ENCODE measurements at places on chromosomes 16 and 17.
A peak's percentile ranks its signal among the peaks of the same experiment; 100 is the strongest.

DNA sequence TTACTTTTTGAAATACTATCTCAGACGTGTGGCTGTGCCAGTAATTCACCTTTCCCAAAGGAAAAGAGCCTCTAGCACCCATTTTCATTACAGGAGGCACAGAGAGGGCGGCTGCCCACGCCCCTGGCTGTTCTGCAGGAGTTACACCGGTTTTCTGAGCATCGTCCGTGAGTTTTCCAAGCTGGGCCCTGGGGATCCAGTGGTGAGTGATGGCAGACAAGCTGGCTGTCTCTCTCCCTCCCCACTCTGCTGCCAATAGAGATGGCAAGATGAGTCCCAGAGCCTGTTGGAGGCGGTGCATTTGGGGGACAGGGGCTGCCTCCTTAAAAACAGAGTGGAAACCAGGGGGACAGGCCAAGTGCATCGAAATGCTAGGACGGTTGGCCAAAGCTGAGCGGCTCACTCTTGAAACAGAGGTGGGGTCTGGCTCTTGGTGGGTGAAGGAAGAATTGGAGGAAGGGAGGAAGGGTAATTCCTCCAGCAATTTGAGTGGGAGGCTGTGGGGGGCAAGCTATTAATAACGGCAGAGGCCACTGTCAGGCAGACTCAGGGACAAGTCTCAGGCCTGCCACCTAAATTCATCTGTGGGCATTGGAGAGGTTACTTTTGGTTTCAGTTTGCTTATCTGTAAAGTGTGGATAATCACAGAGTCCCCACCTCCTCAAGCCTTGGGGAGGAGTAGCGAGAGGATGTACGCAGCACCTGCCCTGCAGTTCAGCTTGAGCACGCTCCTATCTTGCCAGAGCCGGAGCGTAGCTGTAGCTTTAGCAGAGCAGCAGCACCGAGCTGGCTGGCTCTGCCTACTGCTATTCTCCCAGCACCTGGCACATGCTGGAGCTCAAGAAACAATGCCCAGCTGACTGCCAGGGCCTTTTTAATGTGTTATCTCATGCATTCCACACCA, 7.5 kb upstream of the NOS2 start:
- peak; percentile 31 for DNase-seq

- DNase-seq, result no peak
Observed at GRCh38 chr16:57563761-57564160, 21.3 kb downstream of the ADGRG5 start.

GRCh38 chr17:43445009-43445589, 38.7 kb upstream of the DHX8 start:
- no peak for DNase-seq

DNA sequence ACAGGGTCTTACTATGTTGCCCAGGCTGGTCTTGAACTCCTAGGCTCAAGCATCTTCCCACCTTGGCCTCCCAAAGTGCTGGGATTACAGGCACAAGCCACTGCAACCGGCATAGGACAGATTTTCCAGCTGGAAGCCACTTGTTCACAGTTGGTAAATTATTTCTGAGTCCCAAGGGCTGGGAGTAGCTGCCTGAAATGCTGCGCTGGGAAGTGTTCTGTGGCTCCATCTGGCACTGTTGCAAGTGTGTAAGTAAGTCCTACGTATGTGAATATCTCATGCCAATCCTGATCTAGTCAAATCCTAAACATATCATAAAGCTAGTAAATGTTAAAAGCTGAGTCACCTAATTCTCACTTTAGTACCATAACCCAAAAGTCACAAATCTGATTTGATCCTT, 48.1 kb downstream of the YWHAE start:
- DNase-seq, result no peak

- DNase-seq, result no peak
Observed at GRCh38 chr16:68768175-68768574, 31.1 kb downstream of the CDH1 start.

DNA sequence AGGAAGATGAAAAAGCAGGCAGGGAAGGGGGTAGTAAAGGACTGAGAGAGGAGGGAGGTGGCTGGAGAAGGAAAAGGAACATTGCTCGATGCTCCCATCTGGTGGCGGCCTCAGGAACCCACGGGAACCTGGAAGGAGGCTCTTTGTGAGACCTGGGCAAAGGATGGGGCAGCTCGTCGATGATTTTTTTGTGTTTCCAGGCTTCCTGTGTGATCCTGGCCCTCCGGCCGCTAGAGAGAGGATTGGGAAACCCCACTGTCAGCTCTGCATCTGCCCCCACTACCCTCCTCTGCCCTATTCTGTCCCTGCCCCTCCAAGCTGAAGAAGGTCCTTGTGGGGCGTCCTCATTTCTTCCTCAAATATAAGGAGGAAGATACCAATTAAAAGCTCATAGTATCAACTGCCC, 6.6 kb downstream of the WFIKKN2 start:
- DNase-seq, result peak; percentile 36

DNA sequence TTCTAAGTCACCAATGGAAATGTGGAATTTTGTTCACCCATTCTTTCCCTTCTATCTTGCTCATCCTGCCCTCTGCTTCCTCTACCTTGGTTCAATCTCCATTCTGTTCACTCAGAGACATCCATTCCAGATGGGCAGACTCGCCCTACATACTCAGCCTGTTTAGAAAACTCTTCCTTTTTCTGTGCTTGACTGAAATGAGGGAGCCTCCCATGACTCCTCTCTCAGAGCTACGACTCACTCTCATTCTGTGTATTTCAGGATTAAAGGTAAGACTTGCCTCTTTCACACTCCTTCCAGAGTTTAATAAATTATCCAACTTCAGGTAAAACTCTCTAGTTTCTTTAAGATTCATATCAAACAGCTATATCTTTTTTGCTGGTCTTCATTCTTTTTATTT, 182.8 kb downstream of the HS3ST3A1 start:
- no peak for DNase-seq

GRCh38 chr16:86964796-86965241, 352.4 kb downstream of the C16orf95 start:
- no peak for DNase-seq

GRCh38 chr17:81302861-81303333, 7.8 kb upstream of the SLC38A10 start:
- no peak for DNase-seq

DNA sequence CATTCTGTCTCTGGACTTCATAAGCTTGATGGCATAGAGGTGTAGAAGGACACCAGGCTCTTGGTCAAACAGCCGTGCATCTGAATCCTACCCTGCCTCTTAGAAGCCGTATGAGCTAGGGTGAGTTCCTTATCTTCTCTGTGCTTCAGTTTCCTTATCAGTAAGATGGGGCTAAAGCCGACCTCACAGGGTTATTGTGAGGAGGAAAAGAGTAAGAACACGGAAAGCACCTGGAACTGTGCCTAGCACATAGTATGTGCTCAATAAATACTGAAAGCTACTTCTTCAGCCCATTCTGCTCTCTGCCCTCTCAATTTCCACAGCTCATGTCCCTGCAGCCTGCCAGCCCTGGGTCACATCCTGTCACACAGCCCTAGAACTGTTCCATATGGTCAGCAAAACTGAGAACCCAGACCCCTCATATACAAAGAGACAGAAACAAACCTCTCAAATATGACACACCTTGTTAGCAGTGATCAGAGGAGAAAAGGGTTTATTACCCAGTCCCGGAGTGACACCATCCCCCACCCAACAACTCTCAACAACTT, 17.0 kb upstream of the UBTF start:
- DNase-seq, result no peak

GRCh38 chr16:8972843-8973586, 9.3 kb upstream of the USP7 start:
- DNase-seq, result no peak

- DNase-seq, result no peak
Observed at GRCh38 chr17:38656959-38657823, 17.6 kb downstream of the EPOP start.

- DNase-seq, result no peak
Observed at GRCh38 chr16:29011112-29011511, 26.3 kb downstream of the LAT start.

DNA sequence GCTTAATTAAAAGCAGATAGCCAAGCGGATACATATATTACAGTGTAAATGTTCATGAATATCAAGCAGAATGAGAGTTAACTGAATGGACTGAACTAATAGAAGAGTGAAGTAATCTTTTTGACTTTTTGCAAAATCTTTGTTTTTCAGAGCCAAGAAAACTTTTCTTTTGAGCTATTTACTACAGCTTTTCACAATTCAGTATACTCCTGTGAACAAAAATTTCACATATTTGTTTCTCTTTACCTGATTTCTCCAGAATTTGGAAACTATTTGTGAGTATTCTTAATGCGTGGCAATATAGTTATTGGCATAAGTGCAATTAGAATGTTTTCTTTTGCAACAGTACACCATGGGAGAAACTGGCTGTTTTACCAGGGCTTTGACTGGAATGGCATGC, 9.1 kb upstream of the DUXB start:
- DNase-seq, result no peak

GRCh38 chr16:12398029-12398682, 405.5 kb downstream of the CPPED1 start:
- no peak for DNase-seq

- DNase-seq, result no peak
Observed at GRCh38 chr16:77881355-77882030, 93.1 kb downstream of the VAT1L start.

DNA sequence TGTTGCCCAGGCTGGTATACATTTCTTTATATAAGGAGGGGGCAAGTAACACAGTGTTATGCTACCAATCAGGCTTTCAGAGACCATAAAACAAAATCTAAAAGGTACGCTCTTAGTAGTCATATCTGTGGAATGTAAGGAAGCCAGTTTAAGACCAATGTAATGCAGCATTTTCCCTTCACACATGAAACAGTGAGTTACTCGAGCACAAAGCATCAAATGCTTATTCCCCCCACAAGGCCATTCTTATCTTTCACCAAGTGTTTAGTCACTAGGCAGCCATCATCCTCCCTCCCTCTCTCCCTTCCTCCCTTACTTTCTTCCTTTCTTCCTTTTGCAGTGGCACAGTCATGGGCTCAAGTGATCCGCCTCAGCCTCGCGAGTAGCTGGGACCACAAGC, 12.8 kb downstream of the HMOX2 start:
- DNase-seq, result no peak

- DNase-seq, result no peak
Observed at GRCh38 chr16:84677849-84678248, 22.0 kb upstream of the USP10 start.

- peak; percentile 23 for DNase-seq
Observed at GRCh38 chr17:40646791-40647623, 611 bp downstream of the SMARCE1 start.

DNA sequence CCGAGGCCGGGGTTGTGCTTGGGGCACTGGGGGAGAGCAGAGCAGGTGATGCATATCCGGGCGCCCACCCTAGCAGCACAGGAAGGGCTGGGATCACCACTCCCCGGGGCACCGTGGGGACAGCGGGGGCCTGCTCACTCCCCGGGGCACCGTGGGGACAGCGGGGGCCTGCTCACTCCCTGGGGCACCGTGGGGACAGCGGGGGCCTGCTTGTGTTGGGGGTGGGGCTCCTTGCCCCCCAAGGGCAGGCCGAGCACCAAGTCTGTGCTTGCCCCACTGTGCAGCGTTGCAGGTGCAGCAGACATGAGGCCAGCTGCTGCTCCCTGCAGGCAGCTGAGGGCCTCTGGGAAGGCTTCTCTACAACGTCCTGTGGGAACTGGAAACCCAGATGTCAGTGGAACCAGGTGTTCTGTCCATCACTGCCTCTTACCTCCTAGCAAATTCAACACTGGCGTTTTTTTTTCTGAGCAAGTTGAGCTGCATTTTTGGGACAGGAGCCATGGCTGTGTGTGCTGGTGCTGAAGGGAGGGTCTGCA, 25.0 kb upstream of the ZNF750 start:
- no peak for DNase-seq

- no peak for DNase-seq
Observed at GRCh38 chr17:79473111-79473875, 137.6 kb downstream of the RBFOX3 start.

- no peak for DNase-seq
Observed at GRCh38 chr17:21039839-21040575, 2.8 kb downstream of the USP22 start.

GRCh38 chr17:29444589-29444988, 54.4 kb downstream of the TAOK1 start:
- DNase-seq, result no peak

GRCh38 chr17:2043785-2044184, 2.0 kb downstream of the OVCA2 start:
- DNase-seq, result no peak

DNA sequence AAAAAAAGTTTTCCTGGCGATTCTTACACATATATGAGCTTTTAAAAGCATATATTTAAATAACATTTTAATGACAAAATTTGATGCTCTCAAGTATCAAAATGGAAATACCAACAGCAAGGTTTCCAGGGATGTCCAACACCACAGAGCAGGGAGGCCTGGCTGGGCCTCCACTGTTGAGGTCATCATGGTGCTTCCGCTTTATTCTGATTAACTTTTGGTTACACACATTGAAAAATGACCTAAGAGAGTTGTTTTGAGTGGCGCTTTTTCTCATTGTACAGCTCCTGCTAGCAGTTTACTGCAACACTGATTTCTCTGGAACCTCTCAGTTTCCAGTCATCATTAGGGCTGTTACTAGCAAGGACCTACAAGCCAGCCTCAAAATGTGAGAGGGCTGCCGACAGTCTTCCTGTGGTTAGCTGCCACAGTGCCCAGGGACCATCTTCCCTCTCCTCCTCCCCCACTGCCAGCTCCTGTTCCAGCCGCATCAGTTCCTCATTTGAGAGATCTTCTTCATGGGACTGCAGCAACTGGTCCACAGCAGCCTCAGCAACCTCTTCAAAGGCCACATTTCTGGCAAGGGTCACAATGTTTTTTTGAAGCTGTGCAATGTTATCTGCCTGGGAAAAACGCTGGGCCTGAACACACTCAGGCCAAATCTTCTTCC, 21.3 kb downstream of the DEF8 start:
- DNase-seq, result no peak

Measured in T-helper 17 cell (primary cell).